Sigmoid colon (tissue), 7 donors: ENCODE measurements at places on chromosomes 11 and 22. TPM values are rescaled to one million over a fixed set of nuclear protein-coding genes. Genes with fewer than 3 reads are reported as not detected.

MYEOV gene
- total RNA-seq = not detected

LSP1 gene
- 9.3 TPM for total RNA-seq

SLC25A45 gene
- total RNA-seq = 2.5 TPM

MMP8 gene
- not detected for total RNA-seq

CD151 gene
- 343 TPM for total RNA-seq

KRTAP5-11 gene
- not detected for total RNA-seq

HBB gene
- total RNA-seq = 7.7 TPM

MUC6 gene
- total RNA-seq = not detected

C11orf16 gene
- not detected for total RNA-seq

KRTAP5-1 gene
- not detected for total RNA-seq

RIC3 gene
- total RNA-seq = 23.2 TPM

DNA sequence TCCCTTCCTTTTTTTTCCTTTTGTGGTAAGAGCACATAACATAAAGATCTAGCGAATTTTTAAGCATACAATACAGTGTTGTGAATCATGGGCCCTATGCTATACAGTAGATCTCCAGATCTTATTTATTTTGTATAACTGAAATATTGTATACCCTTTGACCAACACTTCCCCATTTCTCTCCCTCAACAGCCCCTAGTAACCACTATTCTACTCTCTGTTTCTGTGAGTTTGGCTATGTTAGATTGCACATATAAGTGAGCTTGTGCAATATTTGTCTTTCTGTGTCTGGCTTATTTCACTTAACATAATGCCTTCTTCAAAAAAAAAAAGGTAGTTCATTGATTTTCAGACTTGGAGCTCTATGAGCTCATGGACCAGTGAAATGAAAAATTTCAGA lies 180.5 kb downstream of the C11orf91 start:
- H3K4me3 ChIP-seq = no peak overlapping the region
- no peaks in the 10 kb centered on the region for H3K36me3 ChIP-seq
- no peaks in the 10 kb centered on the region for H3K27me3 ChIP-seq

- DNase-seq = peak; percentile 92
- peaks cover 18% of the 10 kb centered on the region for H3K4me1 ChIP-seq
- H3K27ac ChIP-seq = peak overlapping the region; percentile 69
- H3K36me3 ChIP-seq = no peaks in the 10 kb centered on the region
Observed at GRCh38 chr11:12914400-12914912, 94.7 kb upstream of the RASSF10 start.

- peaks cover 29% of the 10 kb centered on the region for H3K4me1 ChIP-seq
- H3K4me3 ChIP-seq = no peak overlapping the region
- DNase-seq = peak; percentile 76
- H3K27ac ChIP-seq = peak overlapping the region; percentile 37
- no peaks in the 10 kb centered on the region for H3K36me3 ChIP-seq
Observed at GRCh38 chr22:29225422-29226090, 19.9 kb downstream of the EMID1 start.

DNA sequence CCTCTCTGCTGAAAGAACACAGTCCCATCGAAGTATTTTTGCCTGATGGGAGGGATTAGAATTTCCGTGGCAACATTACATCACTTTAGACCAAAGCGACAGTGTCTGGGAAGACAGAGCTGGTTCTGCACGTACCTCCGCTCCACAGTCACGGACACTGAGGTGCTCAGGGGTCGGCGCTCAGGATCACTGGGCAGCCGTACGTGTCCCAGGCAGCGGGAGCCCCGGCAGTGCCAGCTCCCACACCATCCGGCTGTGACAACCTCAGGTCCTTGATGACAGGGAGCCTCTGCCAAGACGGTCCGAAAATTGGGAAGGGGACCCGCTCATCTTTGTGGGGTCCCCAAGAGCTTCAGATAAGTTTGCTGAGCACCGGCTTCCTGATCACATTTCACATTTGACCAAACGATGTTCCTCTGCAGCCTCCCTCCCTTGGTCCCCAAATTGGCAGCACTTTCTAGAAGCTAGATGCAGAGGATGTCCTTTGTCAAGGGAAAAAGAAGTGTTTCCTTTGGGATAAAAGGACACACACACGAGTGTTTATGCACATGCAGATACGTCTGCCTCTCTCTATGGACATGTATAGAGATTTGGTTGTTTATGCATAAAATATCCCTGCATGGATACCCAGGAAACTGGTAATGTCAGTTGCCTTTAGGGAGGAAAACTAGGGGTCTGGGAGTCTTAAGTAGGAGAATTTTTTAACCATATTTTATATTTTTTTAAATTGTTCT lies 61.6 kb upstream of the LINC01488 start:
- H3K4me1 ChIP-seq = peaks cover 13% of the 10 kb centered on the region
- H3K36me3 ChIP-seq = no peaks in the 10 kb centered on the region
- H3K27ac ChIP-seq = no peak overlapping the region
- H3K4me3 ChIP-seq = no peak overlapping the region
- no peaks in the 10 kb centered on the region for H3K27me3 ChIP-seq

DNA sequence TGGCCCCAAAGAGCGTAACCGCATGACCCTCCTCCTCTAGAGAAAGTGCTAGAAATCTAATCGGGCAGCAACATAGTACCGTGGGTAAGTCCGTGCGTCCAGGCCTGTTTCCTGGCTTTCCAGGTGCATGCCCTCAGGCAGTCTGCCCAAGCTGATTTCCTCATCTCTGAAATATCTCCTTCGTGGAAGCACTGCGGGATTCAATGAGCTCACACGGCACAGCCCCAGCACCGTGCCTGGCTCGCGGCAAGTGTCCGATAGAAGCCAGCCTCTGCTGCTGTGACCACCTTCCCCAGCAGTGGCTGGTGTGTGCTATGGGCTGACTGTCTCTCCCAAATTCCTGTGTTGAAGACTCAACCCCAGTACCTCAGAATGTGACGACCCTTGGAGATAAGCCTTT lies 20.7 kb downstream of the RPUSD4 start:
- DNase-seq = no peak
- peaks cover 4% of the 10 kb centered on the region for H3K36me3 ChIP-seq
- H3K27ac ChIP-seq = no peak overlapping the region
- H3K4me1 ChIP-seq = peaks cover 9% of the 10 kb centered on the region
- no peak overlapping the region for H3K4me3 ChIP-seq

DNA sequence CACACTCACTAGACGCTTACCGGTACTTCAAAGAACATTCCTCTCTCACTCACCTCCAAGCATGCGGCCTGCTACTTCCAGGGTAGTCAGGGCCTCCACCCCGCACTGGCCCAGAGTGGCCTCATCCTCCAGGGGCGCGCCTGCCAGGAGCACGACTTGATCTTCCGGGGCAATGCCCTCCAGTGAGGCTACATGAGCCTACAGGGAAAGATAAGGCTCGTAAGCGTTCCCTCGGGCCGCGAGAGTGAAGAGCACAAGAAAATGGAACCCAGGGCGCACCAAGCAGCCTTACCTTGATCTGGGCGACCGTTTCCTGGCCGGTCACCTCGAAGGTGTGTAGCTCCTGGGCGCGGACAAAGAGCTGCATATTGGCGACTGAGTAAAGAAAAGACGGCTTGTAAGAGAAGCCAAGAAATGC lies 478 bp downstream of the FAU start:
- H3K36me3 ChIP-seq = peaks cover 51% of the 10 kb centered on the region
- peaks cover 25% of the 10 kb centered on the region for H3K4me1 ChIP-seq
- H3K27me3 ChIP-seq = no peaks in the 10 kb centered on the region
- peak overlapping the region; percentile 87 for H3K27ac ChIP-seq

DNA sequence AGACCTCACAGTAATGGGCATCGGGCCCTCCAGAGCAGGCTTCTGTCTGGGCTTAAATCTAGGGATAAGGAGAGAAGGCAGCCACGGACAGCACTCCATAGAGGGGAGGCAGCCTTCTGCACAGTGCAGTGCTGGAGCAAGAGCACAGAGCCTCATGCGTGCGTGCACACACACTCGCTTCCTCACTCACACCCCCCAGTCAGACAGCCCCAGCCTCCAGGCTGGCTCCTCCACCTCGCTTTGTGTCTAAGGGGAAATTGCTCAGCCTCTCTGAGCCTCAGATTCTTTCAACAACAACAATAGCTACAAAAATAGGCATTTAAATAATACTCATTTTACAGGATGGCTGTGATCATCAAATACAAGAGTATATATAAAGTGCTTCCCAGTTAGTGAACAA lies 26.7 kb upstream of the ETS1 start:
- no peak for DNase-seq
- H3K27ac ChIP-seq = no peak overlapping the region
- H3K36me3 ChIP-seq = no peaks in the 10 kb centered on the region
- no peaks in the 10 kb centered on the region for H3K27me3 ChIP-seq
- peaks cover 18% of the 10 kb centered on the region for H3K4me1 ChIP-seq
- H3K4me3 ChIP-seq = no peak overlapping the region

GRCh38 chr11:125085301-125086081 lies 22.4 kb downstream of the SLC37A2 start:
- no peaks in the 10 kb centered on the region for H3K36me3 ChIP-seq
- no peak overlapping the region for H3K4me3 ChIP-seq
- H3K4me1 ChIP-seq = no peaks in the 10 kb centered on the region
- no peaks in the 10 kb centered on the region for H3K27me3 ChIP-seq
- no peak overlapping the region for H3K27ac ChIP-seq

DNA sequence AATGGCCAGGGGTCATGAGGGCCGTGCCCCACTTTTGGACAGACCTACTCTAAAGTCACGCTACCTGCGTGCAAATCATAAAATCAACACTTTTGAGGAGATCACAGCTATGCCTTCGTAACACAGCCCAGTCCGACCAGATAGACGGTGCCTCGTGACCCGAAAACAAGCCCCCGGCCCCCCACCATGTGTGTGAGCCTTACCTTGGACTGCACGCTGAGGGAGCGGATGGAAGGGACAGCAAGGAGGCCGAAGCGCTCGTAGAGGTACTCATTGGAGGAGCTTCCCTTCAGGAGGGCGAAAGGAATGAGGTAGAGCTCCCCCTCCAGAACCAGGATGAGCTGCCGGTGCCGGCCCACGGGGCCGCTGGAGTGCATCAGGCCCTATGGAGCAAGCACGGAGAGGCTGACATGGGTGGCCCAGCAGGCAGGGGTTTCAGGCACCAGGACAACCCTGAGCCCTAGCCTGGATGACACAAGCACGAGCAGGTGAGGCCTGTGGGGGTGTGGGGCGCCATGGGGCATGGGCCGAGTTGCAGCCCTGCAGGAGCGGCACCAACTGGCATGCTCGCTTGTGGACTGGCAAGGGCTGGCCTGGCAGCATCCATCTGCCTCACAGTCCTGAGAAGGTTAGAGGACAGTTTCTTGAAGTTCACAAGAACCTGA lies 82.2 kb upstream of the PITPNB start:
- no peak for DNase-seq
- H3K4me3 ChIP-seq = no peak overlapping the region
- no peak overlapping the region for H3K27ac ChIP-seq
- peaks cover 5% of the 10 kb centered on the region for H3K36me3 ChIP-seq

DNA sequence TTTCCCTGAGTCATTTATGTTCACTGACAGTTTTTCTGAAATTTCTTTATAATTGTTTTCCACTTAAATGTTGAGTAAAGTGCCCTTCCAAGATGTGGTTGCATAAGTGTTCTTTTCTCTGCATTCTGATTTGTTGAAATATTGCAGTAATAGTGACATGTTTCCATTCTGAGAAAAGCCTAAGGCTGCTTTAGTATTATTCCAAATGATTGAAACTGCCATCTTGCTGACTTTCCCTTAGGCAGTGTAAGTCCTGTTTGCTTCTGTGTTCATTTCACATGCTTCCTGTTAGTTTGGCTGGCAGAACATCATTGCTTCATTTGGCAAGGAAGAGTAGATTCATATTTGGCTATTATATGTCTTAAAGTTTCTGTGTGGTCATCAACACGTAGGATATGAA lies 146.5 kb downstream of the ELP4 start:
- no peaks in the 10 kb centered on the region for H3K27me3 ChIP-seq
- H3K4me3 ChIP-seq = no peak overlapping the region
- no peak for DNase-seq
- no peaks in the 10 kb centered on the region for H3K36me3 ChIP-seq

GRCh38 chr22:30235687-30236170 lies 10.8 kb downstream of the LIF start:
- DNase-seq = no peak
- H3K27me3 ChIP-seq = no peaks in the 10 kb centered on the region
- no peak overlapping the region for H3K4me3 ChIP-seq
- no peaks in the 10 kb centered on the region for H3K36me3 ChIP-seq
- H3K4me1 ChIP-seq = no peaks in the 10 kb centered on the region

DNA sequence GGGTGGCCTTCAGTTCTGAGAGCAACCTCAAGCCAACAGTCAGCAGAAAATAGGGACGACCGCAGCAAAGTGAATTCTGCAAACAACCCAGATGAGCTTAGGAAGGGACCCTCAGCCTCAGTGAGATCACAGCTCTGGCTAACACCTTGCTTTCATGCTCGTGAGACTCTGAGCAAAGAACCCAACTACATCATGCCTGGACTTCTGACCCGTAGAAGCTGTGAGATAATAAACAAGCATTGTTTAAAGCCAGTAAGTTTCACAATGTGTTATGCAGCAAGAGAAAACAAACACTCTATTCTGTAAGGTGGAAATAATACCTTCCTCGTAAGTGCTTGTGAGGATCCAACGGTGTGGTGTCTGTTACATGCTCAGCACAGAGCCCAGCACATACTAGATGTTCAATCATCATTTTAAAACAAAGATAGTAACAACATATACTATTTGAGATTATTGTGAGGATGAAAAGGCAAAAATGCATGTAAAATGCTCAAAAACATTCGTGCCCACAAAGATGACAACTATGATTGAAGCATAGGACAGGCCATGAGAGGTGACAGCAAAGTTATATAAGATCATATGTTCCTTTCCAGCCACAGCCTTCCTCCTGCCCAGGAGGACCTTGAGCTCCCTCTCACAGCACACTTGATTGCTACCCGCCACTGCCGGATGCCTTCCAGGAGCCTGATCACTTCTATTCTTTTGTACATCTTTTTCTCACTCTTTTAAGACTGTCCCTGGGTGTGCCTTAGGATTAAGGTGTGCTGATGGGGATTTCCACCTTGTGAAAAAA lies 433.3 kb downstream of the BUD13 start:
- no peaks in the 10 kb centered on the region for H3K4me1 ChIP-seq
- no peak overlapping the region for H3K4me3 ChIP-seq
- DNase-seq = no peak

- H3K27me3 ChIP-seq = no peaks in the 10 kb centered on the region
- H3K36me3 ChIP-seq = peaks cover 5% of the 10 kb centered on the region
- H3K27ac ChIP-seq = peak overlapping the region; percentile 99
- no peaks in the 10 kb centered on the region for H3K4me1 ChIP-seq
Observed at GRCh38 chr11:112225753-112226061, 521 bp upstream of the PTS start.

- H3K27me3 ChIP-seq = no peaks in the 10 kb centered on the region
- H3K4me1 ChIP-seq = peaks cover 18% of the 10 kb centered on the region
- no peaks in the 10 kb centered on the region for H3K36me3 ChIP-seq
- peak; percentile 82 for DNase-seq
Observed at GRCh38 chr11:57514538-57515331, 767 bp downstream of the SLC43A1 start.

GRCh38 chr11:9758637-9759518 lies 95.0 kb downstream of the SWAP70 start:
- H3K36me3 ChIP-seq = no peaks in the 10 kb centered on the region
- H3K4me3 ChIP-seq = peak overlapping the region; percentile 55
- H3K4me1 ChIP-seq = peaks cover 29% of the 10 kb centered on the region
- H3K27ac ChIP-seq = peak overlapping the region; percentile 89
- no peaks in the 10 kb centered on the region for H3K27me3 ChIP-seq

GRCh38 chr11:17076517-17077239 lies 789 bp downstream of the RPS13 start:
- peak overlapping the region; percentile 95 for H3K27ac ChIP-seq
- H3K36me3 ChIP-seq = peaks cover 7% of the 10 kb centered on the region
- peak overlapping the region; percentile 81 for H3K4me3 ChIP-seq
- DNase-seq = no peak
- H3K27me3 ChIP-seq = no peaks in the 10 kb centered on the region
- peaks cover 24% of the 10 kb centered on the region for H3K4me1 ChIP-seq
